Epithelial cell of proximal tubule (primary cell): ENCODE measurements at places on chromosomes 12 and 14.

DNA sequence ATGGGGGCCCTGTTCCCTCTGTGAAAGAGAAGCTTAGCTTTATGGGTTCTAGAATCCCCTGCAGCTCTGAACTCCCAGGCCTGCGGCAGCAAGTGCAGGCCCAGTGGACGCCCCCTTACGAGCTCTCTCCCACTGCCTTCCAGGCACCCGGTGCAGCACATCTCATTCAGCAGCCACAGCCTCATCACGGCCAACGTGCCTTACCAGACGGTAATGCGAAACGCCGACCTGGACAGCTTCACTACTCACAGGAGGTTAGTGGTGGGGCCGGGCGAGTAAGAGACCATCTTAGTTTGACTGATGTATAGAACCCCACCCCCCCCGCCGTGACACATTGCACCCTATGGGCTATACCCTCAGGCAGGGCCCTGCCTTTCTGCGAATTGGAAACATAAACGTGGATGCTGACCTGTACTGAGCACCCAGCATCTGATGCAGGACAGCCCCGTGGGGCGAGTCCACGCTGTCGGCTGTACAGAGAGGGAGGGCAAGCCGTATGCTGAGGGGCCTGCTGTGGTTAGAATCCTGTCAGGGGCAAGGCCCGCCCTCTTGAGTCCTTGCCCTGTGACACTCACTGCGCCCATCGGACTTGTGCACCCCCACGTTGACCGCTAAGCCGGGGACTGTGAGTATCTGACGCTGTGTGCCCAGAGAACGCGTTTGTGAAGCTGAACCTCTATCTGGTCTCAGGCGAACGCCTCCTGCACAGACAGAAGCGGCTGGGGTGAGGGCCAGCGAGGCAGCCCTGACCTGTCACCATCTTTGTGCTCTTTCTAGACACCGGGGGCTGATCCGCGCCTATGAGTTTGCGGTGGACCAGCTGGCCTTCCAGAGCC is 71.7 kb downstream of the TESC start:
- DNase-seq, result no peak

DNA sequence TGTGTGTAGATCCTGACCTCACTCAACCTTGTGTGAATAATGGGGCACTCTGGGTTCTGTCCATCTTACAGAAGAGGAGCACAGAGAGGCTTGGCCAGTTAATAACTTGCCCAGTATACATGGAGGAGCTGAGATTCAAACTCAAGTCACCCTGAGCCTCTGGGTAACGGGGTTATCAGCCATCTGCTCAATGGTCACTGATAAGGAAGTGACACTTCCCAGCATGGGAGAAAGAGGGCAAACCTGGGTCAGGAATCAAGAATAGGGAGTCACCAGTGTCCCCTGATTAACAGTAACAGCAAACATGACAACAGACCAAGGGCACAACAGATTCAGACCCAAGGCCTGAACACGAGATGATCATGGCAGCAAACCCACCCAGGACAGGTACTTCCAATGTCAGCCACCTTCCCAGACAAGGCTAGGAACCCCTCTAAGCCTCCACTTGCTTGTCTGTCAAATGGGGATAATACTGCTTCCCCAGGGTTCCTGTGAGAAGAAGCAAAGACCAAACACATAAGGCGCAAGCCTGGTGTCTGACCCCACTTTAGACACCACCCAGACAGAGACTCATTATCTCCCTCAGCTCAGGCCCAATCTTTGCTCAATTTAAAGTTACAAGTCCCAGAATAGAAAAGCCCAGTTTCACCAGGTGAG is 3.6 kb downstream of the CCDC85C start:
- no peak for DNase-seq

GRCh38 chr14:96238676-96239265 is 17.2 kb upstream of the BDKRB1 start:
- DNase-seq, result no peak

DNA sequence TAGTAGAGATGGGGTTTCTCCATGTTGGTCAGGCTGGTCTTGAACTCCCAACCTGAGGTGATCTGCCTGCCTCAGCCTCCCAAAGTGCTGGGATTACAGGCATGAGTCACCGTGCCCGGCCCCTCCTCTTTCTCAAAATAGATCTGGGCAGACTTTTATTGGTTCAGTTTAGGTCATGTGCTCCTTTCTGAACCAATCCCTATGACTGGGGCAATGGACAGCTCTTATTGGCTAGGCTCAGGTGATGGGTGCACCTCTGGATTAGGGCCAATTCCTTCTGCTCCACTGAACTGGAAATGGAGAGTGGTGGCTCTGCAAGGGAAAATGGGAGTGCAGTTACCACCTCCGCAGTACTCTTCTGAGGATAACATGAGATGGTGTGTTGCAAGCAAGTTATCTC is 6.2 kb upstream of the ATP6V0A2 start:
- no peak for DNase-seq

DNA sequence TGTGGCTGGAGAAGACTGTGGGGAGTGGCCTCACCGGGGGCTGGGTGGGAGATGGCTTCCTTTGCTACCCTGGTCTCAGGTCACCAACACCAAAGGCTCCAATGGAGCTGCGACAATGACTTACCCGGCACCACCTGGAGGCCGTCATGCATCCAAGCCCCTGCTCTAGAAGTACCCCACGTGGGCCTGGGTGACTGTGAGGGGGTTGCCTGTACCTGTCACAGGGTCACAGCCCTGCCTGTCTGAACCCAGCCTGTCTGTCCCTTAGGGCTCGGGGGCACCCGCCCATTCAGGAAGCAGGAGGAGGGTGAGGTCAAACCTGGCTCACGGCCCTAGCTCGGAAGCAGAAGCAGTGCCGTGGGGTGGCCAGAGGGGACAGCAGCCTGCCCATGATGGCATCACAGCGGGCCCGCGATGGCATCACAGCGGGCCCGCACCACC is 18.9 kb downstream of the ABCB9 start:
- DNase-seq, result no peak

- DNase-seq, result no peak
Observed at GRCh38 chr14:64235652-64236640, 58.2 kb downstream of the ESR2 start.

GRCh38 chr14:104467641-104468040 is 111.9 kb upstream of the C14orf180 start:
- no peak for DNase-seq

GRCh38 chr12:53695152-53696145 is 19.6 kb upstream of the ATP5MC2 start:
- no peak for DNase-seq

DNA sequence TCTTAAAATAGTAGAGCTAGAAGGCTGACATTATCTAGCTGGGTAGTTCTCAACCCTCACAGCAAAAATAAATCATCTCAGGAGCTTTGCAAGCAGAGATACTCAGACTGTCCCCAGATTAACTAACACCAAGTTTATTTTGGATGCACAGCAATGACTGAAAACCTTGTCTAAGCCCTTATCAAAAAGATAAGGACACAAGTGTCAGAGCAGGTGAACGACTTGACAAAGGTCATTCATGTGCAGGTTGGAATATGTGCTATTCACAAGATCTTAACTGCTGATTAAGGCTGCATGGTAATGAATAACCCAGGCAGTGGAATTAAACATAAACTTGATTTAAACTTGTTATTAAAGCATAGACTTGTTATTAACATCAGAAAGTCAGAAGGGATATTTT is 246.6 kb downstream of the BTG1 start:
- no peak for DNase-seq

GRCh38 chr12:53755893-53756292 is 4.1 kb upstream of the CISTR start:
- no peak for DNase-seq

DNA sequence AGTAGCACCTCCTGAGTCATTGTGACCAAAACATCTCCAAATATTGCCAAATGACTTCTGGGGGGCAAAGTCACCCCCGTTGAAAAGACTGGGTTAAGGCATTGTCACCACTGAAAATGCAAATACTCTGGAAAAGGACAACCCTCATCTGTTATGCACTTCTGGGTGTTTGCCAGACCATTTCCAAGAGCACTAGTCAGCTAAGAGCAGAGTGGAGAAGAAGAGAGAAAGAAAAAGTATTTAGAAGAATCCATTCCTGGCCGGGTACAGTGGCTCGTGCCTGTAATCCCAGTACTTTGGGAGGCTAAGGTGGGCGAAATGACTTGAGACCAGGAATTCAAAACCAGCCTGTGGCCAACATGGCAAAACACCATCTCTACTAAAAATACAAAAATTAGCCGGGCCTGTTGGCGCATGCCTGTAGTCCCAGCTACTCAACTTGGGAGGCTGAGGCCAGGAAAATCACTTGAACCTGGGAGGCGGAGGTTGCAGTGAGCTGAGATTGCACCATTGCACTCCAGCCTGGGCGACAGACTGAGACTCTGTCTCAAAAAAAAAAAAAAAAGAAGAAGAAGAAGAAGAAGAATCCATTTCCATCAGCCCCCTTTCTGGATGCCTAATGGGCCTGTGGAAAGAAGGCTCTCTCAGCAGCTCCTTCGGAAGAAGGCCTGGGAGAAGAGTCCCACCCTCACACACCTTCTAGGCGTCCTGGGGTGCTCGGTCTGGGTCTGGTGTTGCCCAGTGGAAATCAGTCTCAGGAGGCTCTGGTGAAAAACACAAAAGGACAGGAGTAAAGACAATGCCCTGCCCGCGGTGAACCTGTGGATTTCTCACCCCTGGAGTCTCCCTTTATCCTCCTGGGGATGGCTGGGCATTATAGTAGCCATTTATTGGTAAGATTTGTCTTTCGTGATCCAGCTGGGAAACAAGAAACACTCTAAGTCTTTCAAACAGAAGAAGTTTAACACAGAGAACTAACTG is 3.5 kb upstream of the LTBR start:
- no peak for DNase-seq

DNA sequence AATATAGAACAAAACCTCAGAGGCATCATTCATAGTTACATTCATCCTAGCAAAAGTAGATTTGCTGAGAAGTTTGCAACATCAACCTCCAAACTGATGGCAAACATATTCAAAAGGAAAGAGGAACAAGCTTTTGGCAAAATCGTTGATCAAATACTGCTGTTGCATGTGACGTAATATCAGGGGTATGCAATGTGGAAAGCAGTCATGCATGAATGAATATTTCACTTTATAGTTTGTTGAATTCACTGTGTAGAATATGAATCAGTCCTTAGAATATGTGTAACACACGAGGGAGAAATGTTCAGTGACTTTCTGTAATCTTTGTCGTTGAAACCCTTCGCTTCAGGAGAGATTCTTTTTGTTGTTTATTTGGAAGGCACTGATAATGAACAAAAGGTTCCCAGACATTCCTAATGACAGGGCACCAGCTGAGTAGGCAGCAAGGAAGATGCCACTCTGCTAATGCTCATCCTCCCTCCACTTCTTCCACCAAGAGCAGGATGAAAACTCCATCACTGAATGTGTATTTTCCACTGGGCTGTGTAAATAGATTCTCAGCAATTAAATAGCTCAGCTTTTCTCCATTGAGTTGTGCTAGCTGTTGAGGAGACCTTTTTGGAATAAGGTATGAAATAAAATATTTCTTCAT is 126.1 kb downstream of the PELI2 start:
- DNase-seq, result peak; percentile 36

DNA sequence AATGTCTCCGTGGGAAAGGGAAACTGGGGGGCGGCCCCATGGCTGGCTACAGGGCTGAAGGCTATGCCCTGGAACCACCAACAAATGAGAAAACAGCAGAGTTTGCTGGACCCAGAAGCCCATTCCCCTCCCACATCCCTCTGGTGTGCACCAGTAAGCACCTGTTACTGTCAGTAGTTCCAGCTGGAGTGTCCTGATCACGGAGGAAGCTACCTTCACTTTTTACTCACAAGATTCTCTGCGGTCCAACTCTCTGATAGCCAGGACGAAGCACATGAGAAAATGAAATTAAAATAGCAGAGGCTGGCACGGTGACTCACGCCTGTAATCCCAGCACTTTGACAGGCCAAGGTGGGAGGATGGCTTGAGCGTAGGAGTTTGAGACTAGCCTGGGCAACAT is 22.7 kb upstream of the MEG3 start:
- no peak for DNase-seq

DNA sequence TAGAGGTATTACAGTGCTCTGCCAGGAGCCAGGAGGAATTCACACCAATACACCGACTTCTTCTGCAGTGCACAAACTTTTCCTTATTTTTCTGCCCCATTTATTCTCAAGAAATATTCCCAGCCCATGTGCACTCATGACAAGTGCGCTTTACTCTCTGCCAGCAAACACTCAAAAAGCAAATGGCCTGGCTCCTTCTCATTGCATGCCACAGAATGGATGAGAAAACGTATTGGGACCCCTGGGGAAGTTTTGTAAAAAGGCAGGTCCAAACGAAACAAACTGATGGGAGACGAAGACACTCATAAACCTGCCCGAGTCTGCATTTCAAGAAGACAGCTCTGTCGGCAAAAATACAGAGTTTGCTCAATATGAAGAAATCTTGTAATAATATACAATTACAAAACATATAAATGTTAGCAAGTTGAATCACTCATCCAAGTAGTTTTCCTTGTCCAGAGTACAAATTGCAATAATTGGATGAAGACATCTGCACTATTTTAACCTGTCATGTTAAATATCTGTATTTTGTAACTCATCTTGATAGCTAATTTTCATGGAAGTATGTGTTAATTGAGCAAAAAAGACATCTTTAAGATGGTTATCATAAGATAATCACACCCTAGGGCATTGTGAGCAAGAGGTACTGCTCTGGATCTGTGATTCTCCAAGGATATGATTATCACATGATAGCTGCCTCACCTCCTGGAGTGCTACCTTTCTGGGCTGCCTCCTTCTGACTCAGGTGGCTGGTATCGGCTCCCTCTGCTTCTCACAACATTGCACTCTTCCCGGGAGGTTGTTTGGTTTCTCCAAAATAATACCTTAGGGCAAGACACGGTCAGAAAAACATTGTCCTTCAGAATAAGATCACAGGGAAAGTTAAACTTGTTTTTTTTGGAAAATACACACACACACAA is 260.8 kb upstream of the G2E3 start:
- no peak for DNase-seq

GRCh38 chr12:54612225-54612750 is 22.4 kb downstream of the LACRT start:
- no peak for DNase-seq

- no peak for DNase-seq
Observed at GRCh38 chr12:88574278-88574677, 6.0 kb downstream of the KITLG start.

DNA sequence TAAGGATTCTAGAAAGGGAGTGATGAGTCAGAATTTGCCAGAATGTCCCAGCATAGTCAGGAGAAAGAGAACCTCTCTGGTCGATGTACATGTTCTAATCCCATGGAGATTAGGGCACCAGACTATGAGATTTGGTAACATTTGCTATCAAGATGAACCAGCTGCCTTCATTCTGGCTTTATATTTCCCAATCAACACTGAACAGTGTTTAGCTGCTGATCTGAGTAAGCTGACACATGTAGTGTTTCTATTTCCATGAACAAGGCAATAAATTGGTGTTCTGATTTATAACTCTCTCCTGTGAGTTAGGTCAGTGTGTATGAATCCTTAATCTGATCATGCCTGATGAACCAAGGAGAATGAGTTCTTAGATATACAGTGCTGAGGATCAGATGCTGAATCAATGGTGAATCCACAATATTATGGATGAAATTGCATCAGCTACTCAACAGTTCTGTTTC is 158.0 kb upstream of the AMIGO2 start:
- DNase-seq, result no peak

- DNase-seq, result no peak
Observed at GRCh38 chr14:89992273-89992672, 36.5 kb downstream of the TDP1 start.
